Glomerular endothelial cell (primary cell): ENCODE measurements at places on chromosomes 2 and 18. TPM values are rescaled to one million over a fixed set of nuclear protein-coding genes. Genes with fewer than 3 reads are reported as not detected.

DNA sequence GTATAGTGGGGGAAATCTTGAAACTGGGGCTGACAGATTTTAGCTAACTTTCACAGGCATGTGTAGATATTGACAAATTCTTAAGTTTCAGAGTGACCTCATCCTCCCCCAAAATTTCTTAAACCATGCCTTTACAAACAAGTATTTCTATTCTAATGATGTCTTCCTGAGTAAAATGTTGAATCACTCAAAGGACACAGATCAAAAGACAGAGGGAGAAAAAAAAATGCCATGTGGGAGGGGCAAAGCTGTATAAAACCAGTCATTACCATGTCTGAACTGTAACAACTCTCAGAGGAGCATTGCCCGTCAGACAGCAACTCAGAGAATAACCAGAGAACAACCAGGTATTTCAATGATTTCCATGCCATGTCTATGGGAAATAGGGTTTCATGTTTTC lies at the start of gene SERPINB2:
TSS of gene SERPINB2 (plus strand) at position 282 of the 400 bp plus-strand sequence. CDS start 3,740 bp downstream, outside the sequence.
- DNase-seq: no peak

DNA sequence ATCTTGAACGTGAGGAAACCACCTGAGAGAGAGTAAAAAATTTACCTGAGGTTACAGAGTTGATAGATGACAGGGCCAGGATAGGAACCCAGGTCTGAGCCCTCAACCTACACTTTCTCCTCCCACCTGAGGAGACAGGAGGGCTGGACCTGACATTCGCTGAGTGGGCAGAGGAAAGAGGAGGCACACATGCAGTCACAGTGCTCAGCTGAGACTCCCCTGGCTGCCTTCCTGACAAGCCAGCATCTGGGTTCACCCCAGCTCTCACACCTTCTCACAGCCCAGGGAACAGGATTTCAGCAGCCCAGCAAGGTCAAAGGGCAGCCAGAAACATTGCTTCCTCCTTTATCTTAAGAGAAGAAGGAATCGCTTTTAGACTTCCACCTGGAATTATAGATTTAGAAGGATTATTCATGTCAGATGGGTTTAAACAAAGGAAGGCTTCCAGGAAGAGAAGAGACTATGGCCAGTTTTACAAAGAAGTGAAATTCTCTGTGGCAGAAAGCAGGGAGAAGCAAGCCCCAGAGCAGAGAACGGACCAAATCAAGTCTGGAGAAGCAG lies 18.1 kb upstream of the PKDCC start:
- no peak for DNase-seq

DNA sequence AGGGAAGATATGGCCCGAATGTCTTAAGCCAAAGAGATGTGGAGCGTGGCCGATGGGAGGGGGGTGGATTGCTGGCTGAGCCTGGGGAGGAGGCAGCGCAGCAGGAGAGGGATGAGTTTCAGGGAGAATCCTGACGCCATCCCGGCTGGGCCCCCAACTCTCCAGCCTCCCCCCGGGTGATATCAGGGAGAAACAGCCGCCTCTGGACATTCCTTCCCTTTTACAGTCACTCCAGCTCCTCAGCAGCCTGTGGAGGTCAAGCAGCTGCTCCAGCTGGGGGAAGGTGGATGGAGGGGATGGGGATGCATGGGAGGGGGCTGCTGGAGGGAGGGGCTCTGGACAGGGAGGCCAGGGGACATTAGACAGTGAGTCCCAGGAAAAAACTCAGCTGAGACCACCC lies 9.5 kb upstream of the DES start:
- DNase-seq: no peak

GRCh38 chr2:16828828-16829160 lies 163.2 kb upstream of the CYRIA start:
- no peak for DNase-seq

- DNase-seq: no peak
Measured at GRCh38 chr2:77566582-77566981, 44.4 kb upstream of the LRRTM4 start.

DNA sequence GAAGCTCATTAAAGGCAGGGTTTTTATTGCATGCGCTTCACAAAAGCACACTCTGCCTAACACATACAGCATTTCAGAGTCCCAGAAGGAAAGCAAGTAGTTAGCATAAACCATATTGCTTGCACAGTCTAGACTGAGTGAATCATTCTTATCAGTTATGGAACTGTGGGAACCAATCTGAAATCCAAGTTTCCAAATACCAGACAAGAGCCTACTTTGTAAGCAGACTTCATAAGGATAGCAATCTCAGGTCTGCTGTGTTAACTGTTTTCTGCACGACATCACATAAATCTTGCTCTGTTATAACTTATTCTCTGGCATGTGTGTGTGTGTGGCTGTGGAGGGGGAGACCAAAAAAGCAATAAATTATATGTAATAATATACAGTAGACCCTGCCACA lies 608.1 kb upstream of the REG3G start:
- no peak for DNase-seq

- no peak for DNase-seq
Measured at GRCh38 chr2:180573951-180574350, 406.5 kb upstream of the UBE2E3 start.

DNA sequence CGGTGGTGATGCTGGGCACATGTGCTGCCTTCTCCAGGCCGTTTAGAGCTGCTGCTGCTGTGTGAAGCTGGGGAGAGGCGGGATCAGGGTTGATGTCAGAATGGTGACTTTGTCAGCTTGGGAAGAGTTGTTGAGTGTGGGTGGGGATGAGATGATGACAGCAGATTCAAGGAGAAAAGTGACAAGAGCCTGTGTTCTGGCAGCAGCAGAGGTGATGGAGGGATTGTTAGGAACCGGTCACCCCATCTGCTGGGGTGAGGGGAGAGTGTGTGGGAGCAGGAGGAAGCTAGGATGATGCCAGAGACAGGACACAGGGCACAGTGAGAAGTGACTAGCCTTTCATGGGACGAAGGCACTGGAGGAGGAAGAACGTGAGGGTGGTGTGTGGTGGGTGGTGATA lies 345.5 kb downstream of the RNF144A start:
- no peak for DNase-seq

DNA sequence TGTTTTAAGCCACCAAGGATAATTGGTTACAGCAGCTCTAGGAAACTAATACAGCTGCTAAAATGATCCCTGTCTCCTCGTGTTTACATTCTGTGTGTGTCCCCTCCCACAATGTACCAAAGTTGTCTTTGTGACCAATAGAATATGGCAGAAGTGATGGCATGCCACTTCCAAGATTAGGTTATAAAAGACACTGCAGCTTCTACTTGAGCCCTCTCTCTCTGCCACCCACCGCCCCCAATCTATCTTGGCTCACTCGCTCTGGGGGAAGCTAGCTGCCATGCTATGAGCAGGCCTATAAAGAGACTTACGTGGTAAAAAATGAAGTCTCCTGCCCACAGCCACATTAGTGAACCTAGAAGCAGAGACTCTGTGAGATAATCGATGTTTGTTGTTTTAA lies 3.5 kb upstream of the IL1F10 start:
- DNase-seq: no peak

DNA sequence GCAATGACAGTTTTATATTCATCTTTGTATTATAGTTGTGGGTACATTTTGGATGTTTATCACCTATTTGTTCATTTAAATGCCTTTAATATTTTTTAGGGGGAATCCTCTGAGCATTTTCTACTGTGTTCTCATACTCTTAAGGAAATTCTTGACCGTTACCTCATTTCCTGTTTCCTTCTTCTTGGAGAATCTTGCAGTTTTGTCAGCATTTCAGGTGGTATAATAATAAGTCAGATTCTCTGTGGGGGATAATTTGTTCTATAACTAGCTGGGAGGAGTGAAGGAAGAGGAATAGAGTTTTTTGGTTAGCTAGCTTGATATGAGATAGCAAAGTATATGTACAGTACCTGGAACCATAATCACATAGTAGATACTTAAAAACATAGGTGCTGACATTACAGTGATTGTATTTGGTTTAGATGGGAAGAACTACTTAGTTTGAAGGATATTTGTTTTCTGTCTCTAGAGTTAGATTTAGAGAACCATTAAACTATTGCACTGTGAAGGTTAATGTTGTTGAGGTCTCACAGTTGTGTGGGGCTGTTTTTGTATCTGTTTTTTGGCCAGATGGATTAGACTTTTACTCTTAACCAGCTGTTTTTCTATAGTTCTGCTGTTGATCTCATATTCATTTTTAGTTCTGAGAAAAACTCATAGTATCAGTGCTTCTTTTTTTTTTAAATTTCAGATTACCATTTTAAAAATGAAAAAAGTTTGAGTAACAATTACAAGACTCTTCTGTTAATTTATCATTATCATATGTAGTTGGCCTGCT lies 14.2 kb downstream of the MTX2 start:
- peak; percentile 66 for DNase-seq

DNA sequence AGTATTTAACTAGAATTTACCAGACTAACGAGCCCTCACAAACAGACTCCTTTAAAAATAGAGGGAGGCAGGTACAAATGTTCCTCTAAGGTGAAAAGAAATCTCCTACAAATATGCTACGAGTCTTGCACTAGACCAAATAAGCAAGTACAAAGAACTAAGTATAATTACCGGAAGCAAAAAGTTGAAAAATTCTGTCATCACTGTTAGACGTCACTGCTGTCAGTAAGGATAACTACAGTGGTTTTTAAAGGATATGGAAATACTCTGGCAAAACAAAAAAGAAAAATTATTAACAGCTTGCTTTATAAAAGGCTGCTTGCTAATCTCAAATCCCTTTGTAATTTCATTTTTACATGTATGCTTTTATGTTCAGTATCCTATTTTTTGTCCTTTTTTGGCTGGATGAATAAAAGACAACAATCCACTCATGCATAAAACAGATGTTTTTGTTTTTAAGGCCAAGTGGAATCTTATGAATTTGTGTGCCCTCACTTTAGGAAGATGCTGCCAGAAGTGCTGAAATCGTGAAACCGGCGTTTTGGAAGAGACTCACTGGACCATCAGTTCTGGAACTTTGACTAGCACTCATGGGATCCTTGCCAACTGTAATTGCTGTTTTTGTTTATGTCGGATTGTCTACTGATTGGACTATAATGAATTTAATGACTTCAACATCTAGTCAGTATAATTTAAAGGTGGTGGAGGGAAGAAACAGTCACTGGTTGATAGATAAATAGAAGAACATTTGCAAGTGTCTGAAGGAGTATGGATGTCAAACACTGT lies 6.7 kb downstream of the ZNF521 start:
- no peak for DNase-seq

DNA sequence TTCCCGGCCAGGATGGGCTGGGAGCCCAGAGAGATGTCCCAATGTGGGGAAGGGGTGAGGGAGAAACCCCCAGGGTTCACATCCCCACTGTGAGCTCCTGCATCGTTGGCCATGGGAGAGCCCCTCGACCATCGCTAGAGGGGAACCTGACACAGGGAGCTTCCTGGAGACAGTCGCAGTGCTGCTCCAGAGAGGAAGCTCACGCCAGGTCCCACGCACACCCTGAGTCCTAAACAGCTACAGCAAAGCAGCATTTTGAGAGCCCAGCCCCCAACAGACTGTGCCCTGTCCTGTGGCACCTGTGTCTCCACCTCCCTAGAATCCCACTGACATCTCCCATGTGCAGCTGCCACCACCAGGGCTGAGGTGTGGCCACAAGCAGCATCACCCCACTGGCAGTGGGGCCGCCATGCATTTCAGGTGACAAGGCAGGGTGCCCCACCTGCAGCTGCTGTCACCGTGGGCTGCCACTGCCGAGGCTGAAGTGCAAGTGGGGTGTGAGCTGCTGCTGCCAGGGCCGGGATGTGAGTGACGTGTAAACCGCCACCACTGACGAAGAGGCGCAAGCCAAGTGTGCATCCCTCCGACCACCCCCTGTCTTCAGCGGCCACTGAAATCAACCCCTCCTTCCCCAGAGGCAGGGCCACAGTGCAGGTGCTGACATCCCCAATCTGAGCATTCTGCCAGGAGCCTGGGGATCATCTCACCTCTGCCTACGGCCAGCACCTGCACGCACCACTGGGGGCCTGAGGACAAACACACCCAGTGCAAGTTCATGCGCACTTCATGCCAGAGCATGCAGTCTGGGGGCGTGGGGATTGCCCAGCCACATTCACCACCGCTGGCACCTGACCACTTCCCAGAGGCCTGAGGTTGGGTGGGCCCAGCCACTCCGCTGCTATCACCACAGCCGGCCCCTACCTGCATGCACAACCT lies 467.7 kb upstream of the SALL3 start:
- no peak for DNase-seq

DNA sequence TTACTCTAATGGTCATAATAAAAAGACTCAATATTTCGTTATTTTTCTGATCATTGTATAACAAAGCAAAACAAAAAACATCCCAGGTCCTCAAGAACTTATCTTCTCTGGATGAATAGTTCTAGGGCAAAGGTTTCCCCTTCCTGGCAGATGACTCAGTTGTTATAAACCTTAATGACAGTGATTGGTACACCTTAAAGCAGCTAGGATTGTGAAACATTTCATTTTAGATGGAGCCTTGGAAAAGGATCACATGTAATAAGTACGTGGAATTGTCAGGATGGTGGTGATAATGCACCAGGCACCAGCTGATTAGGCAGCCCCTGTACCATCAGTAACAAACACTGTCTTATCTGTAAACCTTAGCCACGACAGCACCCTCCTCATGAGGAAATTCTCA lies 47.2 kb downstream of the MEP1B start:
- DNase-seq: no peak

- no peak for DNase-seq
Measured at GRCh38 chr18:79490626-79491041, 94.9 kb downstream of the NFATC1 start.

- DNase-seq: no peak
Measured at GRCh38 chr2:230951396-230951795, 26.4 kb upstream of the GPR55 start.

- DNase-seq: no peak
Measured at GRCh38 chr2:230124235-230124634, 55.5 kb upstream of the SLC16A14 start.

- DNase-seq: no peak
Measured at GRCh38 chr2:38467768-38468455, 90.8 kb upstream of the ATL2 start.

GRCh38 chr2:236665572-236666118 lies 96.0 kb downstream of the ACKR3 start:
- DNase-seq: no peak

- peak; percentile 76 for DNase-seq
Measured at GRCh38 chr2:236180076-236180816, 12.1 kb upstream of the GBX2 start.

GRCh38 chr2:202566286-202566685 lies 68.5 kb upstream of the FAM117B start:
- DNase-seq: no peak

TDRD15 gene
- not detected in 2 replicates for total RNA-seq

MYO5B gene
- total RNA-seq: 1.8 and 11.2 TPM in 2 replicates

CENPA gene
- 3.6 and 4.6 TPM in 2 replicates for total RNA-seq

IL1RL2 gene
- total RNA-seq: 0.47 TPM in 1 of 2 replicates, not detected in the other

CCBE1 gene
- total RNA-seq: 9.0 and 9.5 TPM in 2 replicates

CYS1 gene
- total RNA-seq: 0.12 and 1.1 TPM in 2 replicates

EMX1 gene
- not detected in 2 replicates for total RNA-seq

CYRIA gene
- total RNA-seq: 16.0 and 19.4 TPM in 2 replicates

DNAH6 gene
- total RNA-seq: 0.05 TPM in 1 of 2 replicates, not detected in the other

CPS1 gene
- total RNA-seq: 0.34 and 0.53 TPM in 2 replicates

TSHZ1 gene
- 29.4 and 33.5 TPM in 2 replicates for total RNA-seq

CAPN14 gene
- 0.15 and 0.35 TPM in 2 replicates for total RNA-seq

TWIST2 gene
- total RNA-seq: 4.8 and 7.2 TPM in 2 replicates

RGPD4 gene
- total RNA-seq: not detected in 2 replicates

LCT gene
- total RNA-seq: under 0.01 TPM in 1 of 2 replicates, not detected in the other

MATN3 gene
- 1.9 and 3.6 TPM in 2 replicates for total RNA-seq

FAM228A gene
- total RNA-seq: not detected in 2 replicates
